ENCODE measurements at places on chromosomes 13 and 19.
A peak's percentile ranks its signal among the peaks of the same experiment; 100 is the strongest.

GRCh38 chr13:97999653-98000052 is 46.2 kb downstream of the IPO5 start:
- DNase-seq: no peak

DNA sequence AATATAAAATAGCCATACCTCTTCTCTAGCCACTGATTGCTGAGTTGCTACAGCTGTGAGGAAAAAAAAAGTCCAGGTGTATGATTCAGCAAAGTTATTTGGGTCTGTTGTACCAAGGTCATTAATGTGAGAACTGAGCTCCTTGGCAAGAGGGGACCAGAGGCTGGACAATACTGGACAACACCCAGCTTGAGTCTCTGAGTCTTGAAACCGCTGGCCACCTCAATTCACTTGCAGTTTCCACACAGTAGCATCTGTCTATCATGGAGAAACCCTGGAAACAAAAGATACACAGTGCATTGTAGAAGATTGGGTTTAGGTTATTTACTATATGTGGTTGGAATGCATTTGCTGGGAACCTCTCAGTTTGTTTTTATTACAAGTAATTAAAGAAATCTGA is 60.4 kb downstream of the WDFY2 start:
- DNase-seq: peak; percentile 28

DNA sequence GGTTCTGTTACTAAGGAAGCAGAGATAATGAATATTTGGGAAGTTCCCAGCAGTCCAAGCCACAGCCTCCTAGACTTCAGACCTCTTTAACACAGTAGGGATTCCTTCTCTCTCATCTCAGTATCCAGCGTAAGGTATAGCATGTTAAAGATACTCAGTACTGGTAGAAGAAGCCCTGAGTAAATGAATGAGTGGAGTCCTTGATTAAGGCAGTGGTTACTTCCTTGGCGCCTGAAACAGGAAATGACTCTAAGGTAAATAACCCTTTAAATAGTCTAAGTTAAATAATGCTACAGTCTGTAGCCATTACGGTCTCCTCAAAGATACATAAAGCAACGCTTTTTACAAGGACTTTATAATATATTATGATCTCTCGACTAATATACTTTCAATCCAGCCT is 650.8 kb upstream of the MIR17HG start:
- DNase-seq: no peak

DNA sequence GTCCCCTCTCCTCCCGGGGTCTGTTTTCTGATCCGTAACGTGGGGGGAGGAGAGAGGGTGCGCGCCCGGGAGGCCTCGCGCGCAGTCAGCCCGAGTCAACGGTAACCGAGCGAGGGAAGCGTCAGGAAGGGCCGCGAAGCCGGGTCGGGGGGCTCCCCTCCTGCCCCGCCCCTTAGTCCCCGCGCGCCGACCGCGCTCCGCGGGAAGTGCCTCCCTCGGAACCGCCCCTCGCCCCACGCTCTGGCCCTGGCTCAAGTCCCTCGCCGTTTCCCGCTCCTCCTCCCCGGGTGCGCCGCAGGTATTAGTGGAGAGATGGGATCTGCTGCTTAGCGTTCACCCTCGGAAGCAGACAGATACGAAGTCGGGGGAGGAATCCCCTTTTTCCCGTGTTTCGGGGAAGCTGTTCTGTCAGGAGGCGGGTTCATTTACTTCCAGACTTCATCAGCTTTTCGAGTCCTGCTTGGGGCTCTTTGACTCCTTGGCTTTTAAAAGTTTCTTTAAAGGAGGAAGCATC is 770 bp downstream of the HNRNPM start:
- no peak for DNase-seq

DNA sequence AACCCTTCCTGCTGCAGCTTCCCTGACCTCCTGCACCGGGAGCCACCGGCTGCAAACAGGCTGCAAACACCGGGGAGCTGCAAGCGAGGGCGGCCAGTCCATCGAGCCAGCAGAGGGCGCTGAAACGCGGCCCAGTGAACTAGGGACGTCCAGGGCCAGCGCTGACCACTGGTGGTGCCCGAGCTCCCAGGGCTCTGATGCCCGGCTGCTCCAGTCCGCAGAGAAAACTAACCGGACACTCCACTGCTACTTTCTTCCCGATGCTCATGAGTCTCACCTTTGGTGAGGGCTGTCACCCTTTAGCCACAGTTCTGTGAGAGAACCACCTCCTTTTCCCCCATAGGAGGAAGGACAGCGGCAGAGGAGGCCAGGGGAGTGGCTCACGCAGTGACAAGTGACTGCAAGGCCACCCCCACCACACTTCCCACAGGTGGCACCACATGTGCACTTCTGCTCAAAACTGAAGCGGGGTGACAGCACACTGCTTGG is 82.8 kb upstream of the MTIF3 start:
- no peak for DNase-seq
